ENCODE measurements at places on chromosomes 7 and 10.

GRCh38 chr7:159175792-159176191 lies 31.1 kb upstream of the VIPR2 start:
- DNase-seq: no peak

DNA sequence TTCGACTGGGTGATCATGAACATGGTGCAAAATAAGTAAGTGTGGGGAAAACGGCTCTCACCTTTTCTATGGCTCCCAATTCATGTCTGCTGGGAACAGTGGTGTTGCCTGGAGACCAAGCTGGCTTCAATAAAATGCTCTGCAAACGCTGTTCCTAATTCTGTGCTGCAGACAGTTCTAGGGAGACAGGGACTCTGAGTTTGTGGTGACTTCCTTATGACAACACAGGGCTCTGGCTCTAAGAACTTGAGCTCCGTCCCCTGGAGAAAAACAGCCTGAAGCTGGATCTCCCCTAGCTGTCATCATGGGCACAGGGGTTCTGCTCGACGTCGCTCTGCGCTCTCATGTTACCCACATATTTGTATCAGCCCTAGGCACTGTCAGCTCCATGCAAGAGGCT lies 61.0 kb upstream of the INSYN2A start:
- no peak for DNase-seq

GRCh38 chr10:104501449-104501848 lies 139.6 kb upstream of the SORCS3 start:
- no peak for DNase-seq

GRCh38 chr7:149261316-149261828 lies 624 bp upstream of the ZNF783 start:
- DNase-seq: no peak

DNA sequence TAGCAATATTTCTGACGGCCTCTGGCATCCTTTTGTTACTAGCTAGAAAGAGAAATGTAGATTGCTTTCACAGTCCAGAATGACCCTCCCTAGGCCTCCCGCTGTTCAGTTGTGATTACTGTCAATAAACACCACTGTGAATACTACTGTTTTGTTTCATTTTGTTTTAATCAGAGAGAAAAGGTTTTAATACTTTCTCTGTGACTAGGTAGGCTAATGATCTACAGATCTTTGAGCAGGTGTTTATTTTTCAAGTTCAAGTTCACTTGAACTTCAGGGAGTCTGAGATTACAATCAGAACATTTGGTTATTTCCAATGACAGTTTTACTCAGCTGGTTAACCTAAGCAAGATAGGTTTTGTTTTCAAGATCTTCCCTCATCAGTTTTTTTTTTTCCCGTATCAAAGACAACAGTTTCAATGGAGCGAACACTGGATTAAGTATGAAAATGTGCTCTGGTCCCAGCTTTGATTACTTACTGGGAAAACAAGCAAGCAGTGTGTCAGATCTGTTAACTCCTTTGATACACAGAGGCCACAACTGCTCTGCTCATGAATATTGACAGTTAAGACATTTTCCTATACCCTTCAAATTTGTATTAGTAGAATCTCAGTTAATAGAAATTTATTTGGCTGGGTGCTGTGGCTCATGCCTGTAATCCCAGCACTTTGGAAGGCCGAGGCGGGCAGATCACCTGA lies 34.8 kb downstream of the VKORC1L1 start:
- no peak for DNase-seq

- no peak for DNase-seq
These were observed 121.5 kb downstream of the VIPR2 start for GRCh38 chr7:159023206-159023605.

GRCh38 chr10:101843032-101844021 lies at the start of gene KCNIP2:
TSS of gene KCNIP2 (minus strand) at chr10:101843800. CDS start at chr10:101843568, 232 bp downstream.
- peak; percentile 78 for DNase-seq

DNA sequence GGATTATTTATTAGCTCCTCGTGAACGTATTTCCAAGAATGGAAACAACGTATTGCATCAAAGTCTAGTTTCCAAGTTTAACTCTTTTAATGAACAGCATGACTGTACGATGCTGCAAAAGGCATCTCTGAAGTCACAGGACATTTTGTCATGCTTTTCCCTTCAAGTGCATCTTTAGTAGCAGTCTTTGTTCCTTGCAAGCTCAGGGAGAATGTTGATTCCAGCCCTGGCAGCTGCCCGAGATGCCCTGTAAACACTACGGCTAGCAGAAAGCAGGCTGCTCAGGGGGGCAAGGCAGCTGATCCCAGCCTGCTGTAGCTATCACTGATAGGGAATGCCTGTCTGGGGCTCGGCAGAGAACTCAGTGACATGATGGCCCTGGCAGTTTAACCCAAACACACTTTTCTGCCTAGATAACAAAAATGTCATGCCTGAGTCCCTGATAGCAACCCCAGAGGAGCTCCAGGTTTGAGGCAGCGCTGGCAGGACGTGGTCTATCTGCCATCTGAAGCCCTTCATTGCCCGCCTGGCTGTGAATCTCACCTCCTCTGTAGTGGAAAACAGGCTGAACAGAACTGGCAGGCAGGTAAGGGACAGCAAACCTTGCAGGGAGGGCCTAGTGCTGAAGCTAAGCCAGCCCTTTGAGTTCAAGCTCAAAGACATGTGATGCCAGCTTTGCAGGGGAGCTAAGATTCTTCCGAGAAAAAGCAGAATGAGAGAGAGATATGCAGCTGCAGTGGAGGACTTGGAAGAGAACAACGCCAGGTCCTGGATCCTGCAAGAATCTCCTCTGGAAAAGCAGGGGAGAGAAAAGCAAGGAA lies 264.6 kb downstream of the SNX10 start:
- DNase-seq: no peak

DNA sequence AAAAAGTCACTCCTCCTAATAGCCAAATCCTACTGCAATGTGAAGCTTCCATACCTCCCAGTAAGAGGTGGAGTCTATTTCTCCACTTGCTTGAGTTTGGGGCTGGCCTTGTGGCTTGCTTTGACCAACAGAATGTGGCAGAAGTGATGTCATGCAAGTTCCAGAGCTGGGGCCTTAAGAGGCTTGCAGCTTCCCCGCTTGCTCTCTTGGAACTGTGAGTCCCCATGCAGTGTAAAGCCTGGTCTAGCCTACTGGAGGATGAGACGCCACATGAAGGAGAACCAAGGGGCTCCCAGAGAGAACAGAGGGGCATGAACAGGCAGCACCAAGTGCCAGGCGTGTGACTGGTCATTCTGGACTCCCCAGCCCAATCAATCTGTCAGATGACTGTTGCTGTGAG lies 58.6 kb upstream of the OPALIN start:
- DNase-seq: peak; percentile 15

DNA sequence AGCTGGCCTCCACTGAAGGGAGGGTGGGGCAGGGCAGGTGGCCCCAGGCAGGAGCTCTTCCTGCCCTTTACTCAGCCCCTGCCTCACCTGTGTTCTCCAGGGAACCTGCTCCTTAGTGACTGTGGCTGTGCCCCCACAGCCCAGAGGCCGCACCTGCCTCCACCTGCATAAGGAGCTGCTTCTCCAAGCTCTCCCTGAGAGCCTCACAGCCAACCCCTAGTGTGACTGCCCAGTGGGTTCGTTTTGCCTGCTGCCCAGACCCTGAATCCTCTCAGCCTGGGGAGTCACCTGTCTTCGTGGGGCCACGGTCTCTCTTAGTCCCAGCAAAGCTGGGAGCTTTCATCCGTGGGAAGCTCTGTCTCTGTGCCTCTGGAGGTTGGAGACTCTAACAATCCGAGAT lies 94.4 kb downstream of the GLRX3 start:
- DNase-seq: no peak

- DNase-seq: no peak
These were observed 43.3 kb upstream of the SLC26A3 start for GRCh38 chr7:107846324-107846723.

DNA sequence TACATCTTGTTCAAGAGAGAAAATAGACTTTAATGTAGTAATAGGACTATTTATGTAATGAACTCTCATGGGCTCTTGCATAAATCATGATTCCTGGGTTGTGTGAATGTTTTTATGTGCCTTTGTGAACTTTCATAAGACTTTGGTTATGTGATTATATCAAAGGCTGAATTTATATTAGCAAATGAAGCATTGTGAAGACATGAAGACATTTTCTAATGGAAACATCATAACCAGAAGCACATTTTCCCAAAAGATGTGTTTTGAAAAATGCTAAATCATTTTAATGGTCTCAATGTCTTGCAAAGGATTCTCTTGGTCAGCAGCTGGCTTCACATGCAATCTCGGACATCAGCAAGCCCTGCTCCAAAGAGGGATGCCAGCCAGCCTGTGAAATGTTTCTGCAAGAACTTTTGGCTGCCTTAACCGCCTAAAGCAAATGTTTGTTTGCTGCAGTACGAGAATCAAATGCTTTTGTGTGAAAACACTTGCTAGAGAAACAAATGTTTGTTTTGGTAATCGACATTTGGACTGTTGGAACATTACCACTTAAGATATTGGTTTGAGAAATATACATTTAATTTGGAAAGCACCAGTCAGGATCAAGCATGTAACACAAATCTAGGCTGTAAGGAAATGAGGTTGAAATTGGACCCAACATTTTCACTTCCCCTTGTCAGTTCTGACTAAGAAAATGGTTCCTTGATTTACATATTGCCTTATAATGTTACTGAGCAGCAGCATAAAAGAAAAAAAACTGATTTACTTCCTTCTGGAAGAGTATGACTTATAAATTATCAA lies 102.1 kb downstream of the RTKN2 start:
- no peak for DNase-seq

- DNase-seq: no peak
These were observed 32.0 kb downstream of the TMEM248 start for GRCh38 chr7:66953044-66953427.

DNA sequence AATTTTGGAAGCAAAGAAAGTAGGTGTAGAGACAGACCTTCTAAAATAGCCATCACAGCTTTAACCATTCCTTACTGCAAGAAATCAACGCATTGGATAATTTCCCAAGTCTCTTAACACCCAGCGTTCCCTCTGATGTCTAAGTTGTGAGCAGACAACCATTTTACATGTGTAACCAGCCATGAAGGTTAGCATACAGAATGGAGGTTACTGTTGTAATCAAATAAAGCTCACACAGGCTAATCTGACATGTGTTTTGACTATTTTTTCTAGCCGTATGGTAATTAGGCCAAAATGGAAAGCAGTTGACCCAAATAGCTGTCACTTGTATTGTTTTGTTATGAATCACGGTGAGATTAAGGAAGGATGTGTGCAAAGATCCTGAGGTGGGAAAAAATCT lies 336.4 kb downstream of the RNLS start:
- no peak for DNase-seq

DNA sequence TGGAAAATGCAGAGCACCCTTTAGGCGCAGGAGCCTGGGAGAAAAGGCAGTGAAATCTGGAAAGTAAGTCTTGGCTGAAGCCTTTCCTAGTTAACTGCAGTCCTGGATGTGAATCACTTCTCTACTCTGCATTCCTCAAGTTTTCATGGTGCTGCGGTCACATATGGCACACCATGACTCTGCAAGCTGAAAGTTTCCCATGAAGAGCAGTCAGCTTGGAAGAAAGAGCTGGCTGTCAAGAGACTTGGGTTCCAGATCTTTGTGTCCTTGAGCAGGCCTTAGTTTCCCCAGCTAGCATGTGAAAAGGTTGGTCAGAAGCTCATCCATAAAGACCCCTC lies 548.3 kb downstream of the SORCS3 start:
- no peak for DNase-seq

GRCh38 chr10:28391283-28391682 lies 88.4 kb upstream of the MPP7 start:
- no peak for DNase-seq

DNA sequence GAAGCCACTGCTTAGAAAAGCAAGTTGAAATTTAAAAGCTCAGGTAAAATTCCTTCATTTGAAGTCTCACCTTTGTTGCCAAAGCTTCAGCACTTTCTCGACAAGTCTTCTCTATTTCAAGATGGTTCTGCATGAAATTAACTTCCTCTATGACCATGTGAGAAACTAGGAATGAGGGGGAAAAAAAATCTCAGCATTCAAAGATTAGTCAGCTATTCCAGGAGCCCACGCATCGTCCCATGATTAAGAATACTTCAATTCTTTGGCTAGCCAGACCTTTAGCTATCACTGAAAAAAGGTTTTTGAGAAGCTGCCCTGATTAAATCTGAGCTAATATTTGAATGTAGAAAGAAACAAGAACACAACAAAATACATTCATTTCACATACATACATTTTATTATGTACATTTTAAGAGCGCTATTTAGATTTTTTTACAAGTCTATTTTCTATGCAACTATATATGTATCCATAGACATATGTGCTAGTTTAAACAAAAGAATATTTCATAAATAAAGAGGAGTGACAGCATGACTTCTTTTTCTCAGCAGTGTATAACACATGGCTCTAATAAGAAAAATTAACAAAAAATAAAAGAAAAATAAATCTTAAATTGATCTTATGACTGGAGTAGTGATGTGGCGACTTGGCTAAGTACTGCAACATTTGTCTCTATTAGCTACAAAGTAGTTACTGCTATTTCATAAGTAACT lies 44.8 kb downstream of the SHTN1 start:
- no peak for DNase-seq

GRCh38 chr7:15571301-15571878 lies 9.6 kb upstream of the AGMO start:
- no peak for DNase-seq

DNA sequence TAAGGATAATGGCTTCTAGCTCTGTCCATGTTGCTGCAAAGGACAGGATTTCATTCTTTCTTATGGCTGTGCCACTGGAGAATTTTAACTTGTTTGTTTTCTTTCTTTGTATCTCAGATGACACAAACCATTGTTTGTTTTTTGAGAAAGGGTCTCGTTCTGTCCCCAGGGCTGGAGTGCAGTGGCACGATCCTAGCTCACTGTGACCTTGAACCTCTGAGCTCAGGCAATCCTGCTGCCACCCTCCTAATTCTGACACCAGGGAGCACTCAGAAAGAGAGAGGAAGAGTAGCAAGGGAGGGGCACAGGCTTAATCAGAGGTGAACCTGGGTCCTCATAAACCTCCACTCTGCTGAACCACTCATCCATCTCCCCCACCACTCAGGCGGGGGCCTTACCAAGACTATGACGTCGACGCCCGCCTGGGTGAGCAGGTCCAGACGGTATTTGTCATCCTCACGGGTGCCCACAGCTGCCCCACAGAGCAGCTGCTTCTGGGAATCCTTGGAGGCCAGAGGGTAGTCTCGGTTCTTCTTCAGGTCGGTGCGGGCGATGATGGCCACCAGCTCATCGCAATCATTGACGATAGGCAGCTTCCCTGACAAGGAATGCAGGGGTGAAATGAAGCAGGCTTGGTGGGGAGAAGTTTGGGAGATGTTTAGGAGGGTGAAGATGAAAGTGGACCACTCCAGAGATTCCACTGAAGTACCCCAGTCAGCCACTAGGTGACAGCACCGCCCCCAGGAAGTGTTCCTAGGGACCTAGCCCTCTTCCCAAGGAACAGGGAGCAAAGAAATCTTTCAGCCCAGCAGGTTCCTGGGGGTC lies 11.6 kb downstream of the IMPDH1 start:
- peak; percentile 62 for DNase-seq

- DNase-seq: no peak
These were observed 349 bp upstream of the GNG11 start for GRCh38 chr7:93921186-93921585.

GRCh38 chr10:15052121-15052520 lies 8.4 kb downstream of the OLAH start:
- DNase-seq: no peak

GRCh38 chr7:128129224-128129864 lies 98.1 kb upstream of the LRRC4 start:
- no peak for DNase-seq

Data from head of caudate nucleus (tissue), 42 donors.